ENCODE measurements at places on chromosomes 11 and 22.

DNA sequence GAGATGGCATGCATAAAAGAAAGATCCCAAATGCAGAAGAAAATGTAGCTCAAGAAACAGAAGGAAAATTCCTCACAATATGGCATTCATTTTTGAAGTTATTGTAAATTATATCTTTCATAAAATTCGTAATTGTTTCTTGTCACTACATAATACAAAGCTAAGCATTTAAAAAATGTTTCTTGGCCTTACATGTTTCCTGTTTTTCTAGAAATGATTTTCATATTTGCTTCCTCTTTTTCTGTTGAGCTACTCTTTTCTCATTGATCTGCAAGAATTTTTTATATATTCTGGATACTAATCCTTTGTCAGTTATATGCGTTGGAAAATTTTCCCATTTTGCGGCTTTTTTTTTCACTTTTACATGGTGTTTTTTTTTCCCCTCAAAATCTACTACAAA is 48.0 kb downstream of the ENTHD1 start:
- no peak for DNase-seq

GRCh38 chr11:76415073-76415472 is 29.7 kb upstream of the EMSY start:
- no peak for DNase-seq

- no peak for DNase-seq
Observed at GRCh38 chr11:65064847-65065240, 6.5 kb upstream of the NAALADL1 start.

DNA sequence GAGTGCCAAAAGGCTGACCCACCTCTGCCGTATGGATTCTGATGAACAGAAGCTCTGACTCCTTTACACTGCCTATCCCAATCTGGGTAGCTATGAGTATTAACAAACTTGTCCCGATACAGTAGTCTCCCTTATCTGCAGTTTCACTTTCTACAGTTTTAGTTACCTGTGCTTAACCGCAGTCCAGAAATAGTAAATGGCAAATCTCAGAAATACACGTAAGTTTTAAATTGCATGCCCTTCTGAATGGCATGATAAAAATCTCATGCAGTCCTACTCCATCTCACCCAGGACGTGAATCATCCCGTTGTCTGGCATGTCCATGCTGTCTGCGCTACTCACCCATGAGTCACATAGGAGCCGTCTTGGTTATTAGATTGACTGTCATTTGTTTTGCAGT is 68.8 kb downstream of the SNX19 start:
- DNase-seq, result no peak

DNA sequence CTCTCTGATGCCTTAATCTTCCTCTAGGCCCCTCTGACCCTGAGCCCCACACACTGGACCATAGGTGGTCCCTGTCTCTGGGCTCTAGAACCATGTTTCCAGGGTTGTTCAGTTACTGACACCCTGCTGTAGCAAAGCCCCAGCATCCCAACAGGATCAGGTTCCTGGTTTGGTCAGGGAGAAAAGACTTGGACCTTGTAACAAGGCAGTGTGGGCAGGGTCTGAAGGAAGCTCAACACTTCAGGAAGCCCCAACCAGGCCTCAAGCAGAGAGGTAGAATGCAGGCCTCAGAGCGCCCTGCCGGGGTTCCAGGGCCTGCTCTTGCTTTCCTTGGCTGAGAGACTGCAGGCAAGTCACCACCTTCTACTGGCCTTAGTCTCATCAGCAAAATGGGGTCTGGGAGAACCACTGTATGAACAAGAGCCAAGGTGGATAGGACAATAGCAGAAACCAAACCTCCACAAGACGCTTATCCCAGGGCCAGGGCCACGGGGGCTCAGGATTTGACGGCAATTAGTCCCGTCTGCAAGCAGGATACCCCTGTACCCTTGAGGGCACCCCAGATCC is 4.8 kb downstream of the ARAP1 start:
- DNase-seq, result no peak

DNA sequence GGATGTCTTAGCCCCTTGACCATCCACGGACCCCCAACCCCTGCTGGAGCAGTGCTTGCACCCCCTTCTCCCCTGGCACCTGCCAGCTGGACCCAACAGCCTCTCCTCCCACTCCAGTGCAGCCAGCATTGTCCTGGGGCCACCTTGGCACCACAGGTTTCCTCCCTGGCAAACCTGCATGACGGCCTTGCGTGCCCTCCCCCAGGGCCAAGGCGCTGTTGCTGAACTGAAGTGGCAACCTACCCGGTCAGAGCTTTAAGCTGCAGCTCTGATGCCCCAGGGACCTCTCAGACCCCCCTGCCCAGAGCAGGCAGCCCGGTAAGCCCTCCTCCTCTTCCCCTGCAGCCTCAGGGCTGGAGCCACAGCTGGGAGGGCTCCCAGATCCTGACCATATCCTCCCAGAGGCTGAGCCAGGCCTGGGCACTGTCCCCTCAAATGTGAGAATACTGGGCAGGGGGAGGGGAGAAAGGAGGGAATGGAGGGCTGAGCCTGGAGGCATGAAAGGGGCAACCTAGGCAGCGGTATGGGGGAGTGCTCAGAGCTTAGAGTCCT is 1.8 kb upstream of the LRRC75B start:
- DNase-seq, result no peak

GRCh38 chr22:42949159-42949558 is 65.8 kb downstream of the PACSIN2 start:
- DNase-seq, result no peak

DNA sequence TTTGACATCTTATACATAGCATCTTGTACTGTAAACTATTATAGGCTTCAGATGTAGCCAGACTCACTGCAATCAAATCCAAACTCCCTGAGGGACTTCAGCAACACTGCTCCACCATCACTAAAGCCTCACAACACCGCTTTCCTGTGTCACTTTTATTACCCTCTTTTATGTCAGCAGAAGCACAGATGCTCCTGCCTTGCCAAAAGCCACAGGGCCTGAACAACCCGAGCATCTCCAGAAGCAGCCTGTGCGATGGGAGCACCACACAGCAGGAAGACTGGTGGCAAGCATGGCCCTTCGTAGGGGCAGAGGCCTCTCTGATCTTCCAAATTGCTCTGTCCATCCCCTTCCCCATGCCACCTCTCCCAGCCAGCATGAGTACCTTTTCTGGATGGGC is 22.9 kb downstream of the TMEM123 start:
- no peak for DNase-seq

GRCh38 chr11:104907521-104908185 is 9.4 kb upstream of the CASP12 start:
- peak; percentile 18 for DNase-seq

DNA sequence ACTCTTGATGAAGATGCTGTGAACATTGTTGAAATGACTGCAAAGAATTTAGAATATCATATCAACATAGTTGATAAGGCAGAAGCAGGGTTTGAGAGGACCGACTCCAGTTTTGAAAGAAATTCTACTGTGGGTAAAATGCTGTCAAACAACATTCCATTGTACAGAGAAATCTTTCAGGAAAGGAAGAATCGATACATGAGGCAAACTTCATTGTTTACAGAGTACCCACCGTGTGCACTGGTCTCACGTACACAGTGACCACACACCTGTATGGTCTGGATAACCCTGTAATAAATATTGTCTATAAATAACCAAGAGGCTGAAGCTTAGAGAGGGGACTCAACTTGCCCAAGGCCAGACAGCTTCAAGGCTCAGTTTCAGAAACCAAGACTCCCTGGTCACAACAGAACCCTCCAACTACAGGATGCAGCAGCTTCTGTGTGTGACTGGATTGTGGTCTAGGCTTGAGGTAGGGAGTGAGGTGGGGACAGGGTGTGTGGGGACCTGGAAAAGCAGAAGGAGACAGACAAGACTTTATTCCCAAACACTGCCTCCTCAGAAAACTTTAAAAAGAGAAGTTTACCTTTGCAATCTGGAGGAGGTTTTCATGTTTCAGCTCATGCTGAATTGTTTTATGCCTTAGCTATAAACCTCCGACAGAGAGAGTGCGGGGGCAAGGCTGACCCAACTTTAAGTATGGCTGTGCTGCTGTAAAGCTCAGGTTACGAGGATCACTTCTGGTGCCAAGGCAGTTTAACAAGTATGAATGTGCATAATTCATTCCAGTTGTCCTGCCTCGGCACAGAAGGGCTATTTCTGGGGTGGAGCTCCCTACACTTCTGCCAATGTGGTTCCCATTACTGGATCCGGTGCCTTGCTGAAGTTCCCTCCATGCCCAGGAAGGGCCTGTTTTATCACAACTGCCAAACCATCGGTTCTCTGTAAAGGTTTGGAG is 372.6 kb upstream of the NARS2 start:
- DNase-seq, result no peak

DNA sequence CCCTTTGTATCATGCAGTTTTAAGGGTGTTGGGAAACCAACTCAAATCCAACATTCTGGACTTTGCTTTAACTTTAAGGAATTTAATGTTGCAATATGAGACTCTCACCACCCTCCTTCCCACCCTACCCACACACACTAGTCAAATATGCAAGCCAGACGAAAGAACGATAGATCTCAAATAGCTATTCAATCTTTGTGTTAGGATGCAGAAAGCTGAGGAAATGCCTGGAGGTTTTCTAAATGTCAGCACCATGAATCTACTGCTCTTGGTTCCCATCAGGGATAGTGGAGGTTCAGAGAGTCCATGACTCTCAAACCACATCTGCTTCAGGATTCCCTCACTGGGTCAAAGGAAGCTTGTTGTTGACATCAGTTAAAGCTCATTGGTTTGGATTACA is 33.7 kb downstream of the EXPH5 start:
- DNase-seq, result no peak

GRCh38 chr22:23074451-23074850 is 4.1 kb downstream of the GNAZ start:
- DNase-seq, result no peak

DNA sequence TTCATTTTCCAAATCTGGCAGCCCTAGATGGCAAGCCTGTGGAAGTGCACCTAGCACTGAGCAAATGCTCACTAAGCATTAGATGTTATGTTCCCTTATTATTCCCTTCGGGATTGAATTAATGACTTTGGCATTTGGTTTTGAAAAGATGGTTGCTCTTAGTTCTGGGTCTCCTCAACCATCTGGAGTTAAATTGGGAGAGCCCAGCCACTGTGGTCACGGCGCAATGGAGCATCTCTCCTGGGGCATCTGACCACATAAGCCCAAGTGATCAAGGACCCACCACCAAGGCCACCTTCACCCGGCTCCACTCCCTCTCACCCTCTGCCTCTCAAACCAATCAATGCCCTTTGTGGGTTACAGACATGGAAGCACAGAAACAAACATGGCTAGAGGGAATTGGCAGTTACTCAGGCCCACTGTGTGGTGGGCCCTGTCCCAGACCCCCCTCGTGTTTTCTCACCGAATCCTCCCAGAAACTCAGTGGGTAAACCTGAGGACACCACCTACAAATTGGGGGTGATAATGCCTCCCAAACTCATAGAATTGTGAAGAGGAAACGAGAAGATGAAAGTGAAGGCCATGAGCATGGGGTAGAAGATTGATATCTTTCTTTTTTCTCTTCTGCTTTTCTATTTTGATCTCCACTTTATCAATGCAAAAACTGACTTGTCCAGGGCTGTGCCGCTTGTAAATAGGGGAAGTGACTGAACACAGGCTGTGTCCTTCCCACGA is 52.2 kb downstream of the IRAG1 start:
- no peak for DNase-seq

- no peak for DNase-seq
Observed at GRCh38 chr11:117488996-117489952, 161.6 kb downstream of the CEP164 start.

DNA sequence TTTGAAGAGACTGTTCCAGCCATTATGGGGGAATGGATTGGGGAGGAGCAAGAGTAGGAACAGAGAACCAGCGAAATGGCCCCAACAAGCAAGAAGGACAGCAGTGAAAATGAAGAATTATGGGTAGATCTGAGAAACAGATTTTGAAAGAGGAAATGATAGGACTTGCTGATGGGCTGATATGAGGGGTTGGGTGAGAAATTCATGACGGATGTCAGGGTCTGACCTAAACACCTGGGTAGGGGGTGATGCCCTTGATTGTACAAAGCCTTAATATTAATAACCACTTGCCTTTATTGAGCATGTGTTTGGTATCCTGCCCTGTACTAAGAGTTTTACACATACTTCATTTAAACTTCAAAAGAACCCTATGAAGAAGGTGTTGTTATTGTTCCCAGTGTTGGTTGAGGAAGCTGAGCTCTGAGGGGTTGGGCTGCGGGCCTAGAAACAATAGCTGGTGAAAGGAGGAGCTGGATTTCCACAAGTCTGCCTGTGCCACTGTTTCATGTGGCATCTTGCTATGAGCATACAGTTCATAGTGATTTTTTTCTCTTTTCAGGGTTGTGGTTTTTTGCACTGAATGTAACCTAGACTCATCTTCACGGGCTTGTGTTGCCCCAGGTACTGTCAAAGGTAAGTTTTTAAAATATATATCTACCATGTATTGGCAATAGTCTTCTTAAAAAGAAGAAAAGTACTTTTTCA is 61.1 kb upstream of the TNRC6B start:
- DNase-seq, result peak; percentile 17

DNA sequence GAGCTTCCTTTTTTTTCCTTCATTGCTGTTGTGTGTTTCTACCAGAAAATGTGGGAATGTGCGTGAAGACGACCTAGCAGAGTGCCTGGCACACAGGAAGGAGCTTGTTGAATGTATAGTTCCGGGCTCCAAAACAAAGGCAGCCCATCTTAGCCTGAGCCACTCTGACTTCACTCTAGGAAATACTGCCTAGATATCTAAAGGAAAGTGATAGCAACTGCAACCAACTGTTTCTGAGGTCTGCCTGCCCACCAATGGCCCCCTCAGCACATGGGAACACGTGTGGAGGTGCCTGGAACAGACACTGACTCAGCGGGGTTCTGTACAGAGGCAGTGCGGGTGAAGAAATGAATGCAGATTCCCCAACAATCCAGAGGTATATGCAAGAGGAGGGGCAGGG is 14.7 kb upstream of the XBP1 start:
- DNase-seq, result no peak

GRCh38 chr11:34757026-34757451 is 136.1 kb downstream of the EHF start:
- DNase-seq, result no peak

DNA sequence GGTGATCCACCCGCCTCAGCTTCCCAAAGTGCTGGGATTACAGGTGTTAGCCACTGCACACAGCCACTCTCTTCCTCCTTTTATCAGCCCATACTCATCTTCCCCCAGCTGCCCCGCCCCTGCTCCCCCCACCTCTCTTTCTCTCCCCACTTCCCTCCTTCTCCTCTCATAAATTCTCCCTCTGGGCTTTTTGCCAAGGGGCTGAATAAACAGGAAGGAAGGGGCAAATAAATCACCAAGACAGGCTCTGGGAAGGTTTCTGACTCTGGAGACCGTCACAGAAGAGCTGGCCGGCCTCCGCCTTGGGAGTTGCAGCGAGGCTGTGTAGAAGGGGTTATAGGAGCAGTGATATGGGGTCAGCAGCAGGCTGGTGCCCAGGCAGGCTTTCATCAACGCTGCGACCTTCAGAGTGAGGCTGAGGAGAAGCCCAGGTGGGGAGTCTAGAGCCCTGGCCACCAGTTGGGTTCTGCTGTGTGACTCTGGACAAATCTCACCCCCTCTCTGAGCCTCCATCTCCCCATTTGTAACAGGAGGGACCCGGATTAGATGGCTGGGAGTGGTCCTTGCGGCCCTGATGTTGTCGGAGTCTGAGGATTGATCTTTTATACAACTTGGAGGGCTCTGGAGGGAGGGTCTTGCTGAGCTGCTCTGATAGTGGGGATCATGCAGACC is 62.6 kb upstream of the RASD2 start:
- no peak for DNase-seq

GRCh38 chr11:114774599-114775361 is 96.5 kb downstream of the NXPE2 start:
- DNase-seq, result no peak

GRCh38 chr22:34096770-34097169 is 176.5 kb upstream of the LARGE1 start:
- DNase-seq, result no peak

GRCh38 chr11:34233215-34233614 is 124.6 kb downstream of the ABTB2 start:
- no peak for DNase-seq

- DNase-seq, result no peak
Observed at GRCh38 chr11:78325274-78325781, 92.3 kb downstream of the GAB2 start.

Measured in stimulated activated CD4-positive, alpha-beta T cell treated with anti-CD3 and anti-CD28 coated beads, Interleukin-4, amount 100 ng/mL, for 24 hours (primary cell).